Vagina (tissue), 2 donors: ENCODE measurements at places on chromosomes 12 and 14.

DNA sequence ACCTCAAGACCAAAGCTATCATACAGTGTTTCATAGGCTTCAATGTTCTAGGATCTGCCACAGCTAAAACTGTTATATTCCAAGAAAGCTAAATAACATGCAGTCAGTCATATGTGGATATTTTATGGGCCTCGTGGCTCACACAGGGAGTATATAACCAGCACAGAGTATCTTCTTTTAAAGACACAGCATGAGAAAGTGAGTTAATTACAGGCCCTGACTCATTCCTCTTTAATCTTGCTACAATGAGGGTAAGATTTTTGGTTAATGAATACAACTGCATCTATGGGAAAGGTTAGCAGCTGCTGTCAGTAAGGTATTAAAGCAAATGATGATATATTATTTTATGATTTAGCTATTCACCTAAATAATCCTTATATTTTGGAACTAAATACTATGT is 111.0 kb downstream of the TRAFD1 start:
- DNase-seq, result no peak

DNA sequence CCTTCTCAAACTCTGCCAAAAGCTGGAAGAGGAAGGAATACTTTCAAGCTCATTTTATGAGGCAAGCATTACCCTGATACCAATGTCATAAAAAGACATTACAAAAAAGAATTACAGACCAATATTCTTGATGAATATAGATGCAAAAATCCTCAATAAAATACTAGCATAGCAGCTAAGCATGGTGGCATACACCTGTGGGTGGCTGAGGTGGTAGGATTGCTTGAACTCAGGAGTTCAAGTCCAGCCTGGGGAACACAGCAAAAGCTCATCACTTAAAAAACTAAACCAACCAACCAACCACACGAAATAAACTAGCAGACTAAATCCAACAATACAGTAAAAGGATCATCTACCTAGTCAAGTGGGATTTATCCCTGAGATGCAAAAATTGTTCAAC is 29.6 kb downstream of the A2M start:
- DNase-seq, result no peak

- no peak for DNase-seq
Observed at GRCh38 chr12:58479401-58479800, 440.9 kb downstream of the LRIG3 start.

DNA sequence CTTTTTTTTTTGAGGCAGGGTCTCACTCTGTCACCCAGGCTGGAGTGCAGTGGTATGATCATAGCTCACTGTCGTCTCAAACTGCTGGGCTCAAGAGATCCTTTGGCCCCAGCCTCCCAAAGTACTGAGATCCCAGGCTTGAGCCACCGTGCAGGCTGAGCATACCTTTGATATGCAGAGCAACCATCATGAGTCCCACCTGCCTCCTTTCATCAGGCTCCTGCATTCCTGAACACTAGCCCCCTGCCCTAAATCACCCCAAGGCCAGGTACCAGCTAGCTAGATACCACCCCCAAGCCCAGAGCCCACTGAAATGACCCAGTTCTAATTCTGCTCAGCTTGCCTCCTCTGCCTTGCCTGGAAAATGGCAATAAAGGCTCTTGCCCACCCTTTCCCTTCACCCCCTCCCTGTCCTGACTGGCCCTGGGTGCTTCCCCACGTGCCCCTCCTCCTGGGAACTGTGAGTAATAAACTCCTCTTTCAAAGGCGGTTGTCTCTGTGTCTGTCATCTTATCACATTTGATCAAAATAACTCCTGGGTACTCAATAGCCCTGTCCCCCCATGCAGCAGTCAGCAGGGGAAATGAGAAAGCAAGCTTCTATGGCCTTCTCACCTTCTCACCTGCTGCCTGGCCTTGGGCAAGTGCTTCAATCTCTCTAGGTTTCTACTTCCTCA is 6.4 kb upstream of the BRF1 start:
- no peak for DNase-seq

DNA sequence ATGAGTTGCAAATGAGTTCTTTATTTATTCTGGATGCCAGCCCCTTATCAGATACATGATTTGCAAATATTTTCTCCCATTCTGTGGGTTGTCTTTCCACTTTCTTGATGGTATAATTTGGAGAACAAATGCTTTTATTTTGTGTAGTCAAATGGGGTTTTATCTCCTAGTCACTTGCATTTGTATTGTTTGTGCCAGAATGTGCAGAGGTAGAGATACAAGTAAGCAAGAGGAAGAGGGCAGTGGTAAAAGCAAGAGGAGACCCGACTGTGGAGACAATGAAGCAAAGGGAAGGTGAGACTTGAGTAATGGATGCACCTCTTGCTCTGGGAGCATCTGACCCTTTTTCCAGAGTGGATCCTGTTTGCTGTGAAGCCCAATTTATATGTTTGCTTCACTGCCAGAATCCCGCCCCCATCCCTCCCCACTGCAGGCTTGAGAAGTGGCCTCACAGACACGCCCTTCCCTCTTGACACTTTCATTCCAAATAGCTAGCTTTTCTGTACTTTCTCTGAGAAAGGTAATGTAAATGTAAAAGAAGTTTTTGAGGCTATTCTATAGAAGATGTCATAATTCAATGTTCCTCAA is 786 bp upstream of the PFKM start:
- DNase-seq, result no peak

GRCh38 chr14:101732118-101732517 is 29.4 kb upstream of the PPP2R5C start:
- no peak for DNase-seq

DNA sequence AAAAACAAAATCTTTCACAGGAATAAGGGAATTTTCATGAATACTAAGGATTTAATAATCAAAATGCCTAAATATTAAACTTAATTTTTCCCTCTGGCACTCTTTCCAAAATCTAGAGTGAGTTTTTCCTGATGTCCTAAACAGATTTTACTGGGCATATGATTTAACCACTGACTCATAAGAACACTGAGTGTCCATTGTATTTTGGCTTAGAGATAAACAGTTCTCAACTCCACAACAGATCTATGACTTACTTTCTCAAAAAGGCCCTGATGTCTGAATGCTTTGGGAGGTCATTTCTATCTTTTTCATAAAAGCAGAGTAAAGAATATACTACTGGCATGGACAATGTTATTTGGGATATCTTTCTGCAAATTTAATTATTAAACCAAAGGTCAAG is 15.0 kb downstream of the TMBIM4 start:
- DNase-seq, result no peak

- no peak for DNase-seq
Observed at GRCh38 chr14:89425931-89426330, 8.9 kb upstream of the FOXN3 start.

DNA sequence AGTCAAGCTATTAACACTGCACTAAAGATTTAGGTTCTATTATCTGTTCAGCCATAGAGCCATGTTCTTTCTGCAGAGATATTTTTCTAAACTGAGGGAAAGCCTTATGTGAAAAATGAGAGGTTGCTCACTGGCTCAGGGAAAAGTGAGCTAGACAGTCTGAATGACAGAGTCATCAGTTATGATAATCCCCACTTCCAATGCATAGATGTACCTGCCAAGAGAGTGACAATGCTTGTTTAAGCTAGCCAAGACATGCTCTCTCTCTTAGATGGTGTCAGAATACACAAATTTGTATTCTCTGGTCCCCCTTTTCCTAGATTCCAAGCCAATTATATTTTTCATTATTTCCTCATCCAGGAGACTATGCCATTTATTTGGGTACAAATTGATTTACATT is 176.9 kb upstream of the FRMD6 start:
- DNase-seq, result no peak

DNA sequence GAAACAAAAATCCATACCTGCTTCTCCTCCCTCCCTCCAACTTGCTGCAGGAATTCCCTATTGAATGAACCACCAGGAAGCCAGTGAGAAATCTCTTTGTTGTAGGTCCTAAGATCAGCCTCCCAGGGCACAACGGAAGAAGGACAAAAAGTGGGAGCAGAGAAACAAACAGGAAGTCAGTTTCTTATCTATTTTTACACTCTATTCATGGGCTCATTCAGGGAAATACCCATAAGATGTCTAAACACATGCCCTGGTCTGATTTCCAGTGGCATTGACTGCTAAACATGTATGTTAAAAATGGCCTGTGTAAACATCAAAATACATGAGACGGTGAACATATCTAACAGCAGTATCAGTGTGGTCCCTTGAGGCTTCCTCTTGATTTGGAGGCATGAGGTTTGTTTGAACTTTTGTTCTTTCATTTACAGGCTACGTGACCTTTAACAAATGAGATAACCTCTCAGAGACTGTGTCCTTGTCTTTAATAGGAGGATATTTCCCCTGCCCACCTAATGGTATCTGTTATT is 18.8 kb downstream of the GPR65 start:
- DNase-seq, result no peak

GRCh38 chr14:89185919-89186855 is 230.8 kb downstream of the FOXN3 start:
- no peak for DNase-seq

DNA sequence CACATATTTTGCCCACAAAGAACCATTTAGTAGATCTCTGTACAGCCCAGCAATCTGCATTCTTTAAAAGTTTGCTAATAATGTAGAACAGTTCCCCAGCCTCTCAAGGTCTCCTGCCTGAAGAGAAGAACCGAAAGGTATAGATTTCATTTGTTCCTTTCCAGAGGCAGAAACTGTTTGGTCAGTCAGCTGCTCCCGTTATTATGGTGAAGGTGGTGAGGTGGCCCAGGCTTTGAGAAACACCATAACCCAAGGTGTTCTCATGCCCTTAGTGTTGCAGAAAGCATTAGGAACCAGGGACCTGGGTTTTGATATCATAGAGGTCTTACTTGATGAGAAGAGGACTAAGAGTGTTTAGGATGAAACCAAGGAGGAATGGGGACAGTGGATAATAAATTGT is 65.3 kb downstream of the SUSD6 start:
- DNase-seq, result no peak

- no peak for DNase-seq
Observed at GRCh38 chr12:57604992-57605810, 577 bp downstream of the DTX3 start.

GRCh38 chr14:100348784-100349685 is 25.9 kb downstream of the SLC25A47 start:
- no peak for DNase-seq

DNA sequence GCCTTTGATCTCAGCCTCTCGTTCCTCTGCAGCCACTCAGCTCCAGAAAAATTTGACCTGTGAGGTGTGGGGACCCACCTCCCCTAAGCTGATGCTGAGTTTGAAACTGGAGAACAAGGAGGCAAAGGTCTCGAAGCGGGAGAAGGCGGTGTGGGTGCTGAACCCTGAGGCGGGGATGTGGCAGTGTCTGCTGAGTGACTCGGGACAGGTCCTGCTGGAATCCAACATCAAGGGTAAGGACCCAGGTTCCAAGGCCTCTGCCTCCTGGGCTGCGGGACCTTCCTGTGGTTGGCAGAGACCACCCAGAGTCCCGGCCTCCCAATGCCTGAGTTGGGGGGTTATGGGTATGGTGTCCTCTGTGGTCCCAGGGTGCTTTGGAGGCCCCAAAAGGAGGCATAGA is 4.5 kb upstream of the GPR162 start:
- DNase-seq, result no peak

GRCh38 chr12:19382563-19382962 is 56.7 kb upstream of the AEBP2 start:
- DNase-seq, result no peak

DNA sequence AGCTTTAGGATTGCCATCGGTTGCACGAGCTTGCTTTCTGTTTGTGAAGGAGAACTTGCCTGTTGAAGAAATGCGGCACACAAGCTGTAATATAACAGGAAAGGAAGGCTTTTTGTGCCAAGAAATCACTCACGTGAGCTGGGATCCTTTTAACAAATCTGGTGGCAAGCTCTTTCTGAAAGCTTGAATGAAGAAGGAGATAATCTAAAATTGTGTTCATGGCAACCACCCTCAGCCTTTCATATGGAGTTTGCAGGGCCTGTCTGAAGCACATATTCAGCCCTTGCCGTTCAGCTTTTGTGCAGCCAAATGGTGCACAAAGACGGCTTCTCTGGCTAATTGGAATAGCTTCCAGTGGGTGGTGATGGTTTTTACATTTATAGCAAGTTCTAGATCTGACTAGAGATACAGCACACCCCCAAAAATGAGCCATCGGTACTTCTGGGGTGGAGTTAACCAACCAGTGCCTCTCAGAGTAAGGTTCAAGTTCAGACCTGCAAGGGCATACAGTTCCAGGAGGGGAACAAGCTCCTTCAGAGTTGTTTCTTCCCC is 107.4 kb downstream of the AEBP2 start:
- DNase-seq, result no peak

GRCh38 chr12:40156021-40156764 is 50.3 kb upstream of the SLC2A13 start:
- DNase-seq, result no peak

- DNase-seq, result no peak
Observed at GRCh38 chr12:93022603-93023340, 93.7 kb upstream of the EEA1 start.

- DNase-seq, result no peak
Observed at GRCh38 chr14:70827752-70828151, 18.4 kb upstream of the MAP3K9 start.

DNA sequence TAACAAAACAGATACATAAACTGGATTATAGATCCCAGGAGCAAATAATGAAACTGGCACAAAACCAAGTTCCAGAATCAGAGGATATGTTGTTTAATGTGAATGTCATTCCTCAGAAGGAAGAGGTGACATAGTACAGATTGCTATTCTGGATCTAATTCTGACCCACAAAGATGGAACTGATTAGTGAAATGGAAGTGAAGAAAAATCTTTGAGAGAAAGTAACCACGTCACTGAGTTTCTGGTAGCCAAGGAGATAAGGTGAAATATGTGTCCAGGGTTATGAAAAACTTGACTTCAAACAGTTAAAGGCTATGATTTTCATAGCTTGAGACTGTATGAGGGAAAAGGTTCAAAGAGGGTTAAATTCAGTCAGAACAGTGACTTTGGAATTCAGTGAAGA is 8.3 kb downstream of the OR10AD1 start:
- no peak for DNase-seq

- no peak for DNase-seq
Observed at GRCh38 chr12:106112145-106112821, 26.5 kb downstream of the NUAK1 start.

DNA sequence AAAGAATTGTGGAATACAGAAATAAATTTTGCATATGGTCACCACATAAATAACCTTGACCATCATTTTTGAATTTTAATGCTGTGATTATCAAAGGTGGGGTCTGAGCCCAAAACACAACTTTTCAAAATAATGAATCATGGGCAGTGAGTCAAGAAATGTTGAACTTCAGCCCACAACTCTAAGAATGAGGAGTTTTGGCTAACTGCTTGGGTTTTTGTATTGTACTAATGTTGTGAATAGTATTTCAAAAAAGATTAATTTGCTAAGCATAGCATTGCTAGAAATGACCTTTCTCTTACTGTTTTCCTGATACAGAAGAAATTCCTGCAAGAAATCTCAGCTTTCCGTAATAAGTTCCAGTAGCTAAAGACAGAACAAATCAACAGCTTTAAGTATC is 24.4 kb upstream of the YARS2 start:
- DNase-seq, result no peak

GRCh38 chr12:89029961-89030360 is 322.3 kb downstream of the DUSP6 start:
- DNase-seq, result no peak
